ENCODE measurements at places on chromosomes 5 and 9.
A peak's percentile ranks its signal among the peaks of the same experiment; 100 is the strongest.

DNA sequence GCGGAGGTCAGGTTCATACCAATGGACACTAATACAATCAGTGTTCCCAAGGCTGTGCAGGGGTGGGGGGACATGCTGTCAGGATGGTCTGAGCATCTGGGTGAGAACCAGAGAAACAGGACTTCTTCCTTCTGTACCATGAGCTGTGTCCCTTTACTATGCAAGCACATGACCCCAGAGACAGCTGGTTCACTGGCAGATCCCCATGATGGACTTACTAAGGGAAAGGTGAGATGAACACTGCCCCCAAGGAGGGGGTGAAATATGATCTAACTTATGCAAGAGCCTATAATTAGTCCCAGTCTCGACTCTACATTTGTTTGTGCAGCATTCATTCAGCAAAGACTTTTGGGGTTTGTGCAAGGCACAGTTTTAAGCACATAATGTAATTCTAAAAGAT lies 91.4 kb downstream of the LIFR start:
- no peak for DNase-seq

DNA sequence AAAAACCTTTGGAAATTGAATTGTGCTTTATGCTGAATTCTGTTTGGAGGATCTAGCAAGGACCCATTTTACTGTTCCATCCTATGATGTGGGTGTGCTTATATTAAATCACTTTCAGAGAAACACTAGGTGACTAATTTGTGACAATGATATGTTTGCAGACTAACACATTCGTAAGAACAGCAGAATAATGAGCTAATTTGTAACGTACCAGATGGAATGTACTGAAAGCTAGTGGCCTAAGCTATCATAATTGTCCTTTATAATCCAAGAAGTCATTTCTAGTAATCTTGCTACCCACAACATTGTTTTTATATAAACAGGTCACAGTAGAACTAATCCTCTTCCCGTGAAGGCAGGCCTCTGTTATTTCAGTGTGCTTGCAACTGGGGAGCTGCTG lies 292.5 kb downstream of the PDE4D start:
- DNase-seq: no peak

DNA sequence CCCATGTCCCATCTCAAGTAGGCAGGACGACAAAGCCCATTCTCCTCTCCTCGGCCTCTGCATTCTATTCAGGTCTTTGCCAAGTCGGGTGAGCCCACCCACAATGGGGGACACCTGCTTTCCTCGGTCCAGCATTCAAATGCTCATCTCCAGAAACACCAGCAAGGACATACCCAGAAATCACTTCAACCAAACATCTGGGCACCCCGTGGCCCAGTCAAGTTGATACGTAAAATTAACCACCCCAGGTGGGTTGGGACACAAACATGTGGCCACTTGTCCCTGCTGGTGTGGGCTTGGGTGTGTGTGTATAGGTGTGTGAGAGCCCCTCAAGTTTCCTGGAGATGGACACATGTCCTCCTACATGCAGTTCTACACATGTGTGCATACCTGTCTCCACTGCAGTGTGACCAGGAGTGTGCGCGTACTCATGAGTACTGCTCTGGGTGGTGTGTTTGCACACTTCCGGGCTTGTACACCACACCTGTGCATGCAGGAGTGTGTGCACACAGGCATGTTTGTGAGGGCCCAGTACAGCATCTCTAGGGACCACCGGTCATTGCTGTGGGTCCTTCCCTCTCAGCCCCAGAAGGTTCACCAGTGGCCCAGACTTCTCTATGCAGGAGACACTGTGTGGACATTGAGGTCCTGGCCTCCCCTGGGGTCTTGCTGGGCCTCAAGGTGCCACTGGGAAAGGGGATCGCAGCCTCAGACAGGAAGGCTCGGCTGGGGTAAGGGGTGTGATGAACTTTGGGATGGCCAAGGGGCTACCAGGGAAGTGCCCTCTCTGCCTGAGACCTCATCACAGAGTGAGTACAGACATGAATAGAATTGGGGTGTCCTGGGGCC lies 35.4 kb upstream of the RXRA start:
- DNase-seq: no peak

- no peak for DNase-seq
Measured at GRCh38 chr9:21969951-21970799, 24.0 kb downstream of the CDKN2A start.

DNA sequence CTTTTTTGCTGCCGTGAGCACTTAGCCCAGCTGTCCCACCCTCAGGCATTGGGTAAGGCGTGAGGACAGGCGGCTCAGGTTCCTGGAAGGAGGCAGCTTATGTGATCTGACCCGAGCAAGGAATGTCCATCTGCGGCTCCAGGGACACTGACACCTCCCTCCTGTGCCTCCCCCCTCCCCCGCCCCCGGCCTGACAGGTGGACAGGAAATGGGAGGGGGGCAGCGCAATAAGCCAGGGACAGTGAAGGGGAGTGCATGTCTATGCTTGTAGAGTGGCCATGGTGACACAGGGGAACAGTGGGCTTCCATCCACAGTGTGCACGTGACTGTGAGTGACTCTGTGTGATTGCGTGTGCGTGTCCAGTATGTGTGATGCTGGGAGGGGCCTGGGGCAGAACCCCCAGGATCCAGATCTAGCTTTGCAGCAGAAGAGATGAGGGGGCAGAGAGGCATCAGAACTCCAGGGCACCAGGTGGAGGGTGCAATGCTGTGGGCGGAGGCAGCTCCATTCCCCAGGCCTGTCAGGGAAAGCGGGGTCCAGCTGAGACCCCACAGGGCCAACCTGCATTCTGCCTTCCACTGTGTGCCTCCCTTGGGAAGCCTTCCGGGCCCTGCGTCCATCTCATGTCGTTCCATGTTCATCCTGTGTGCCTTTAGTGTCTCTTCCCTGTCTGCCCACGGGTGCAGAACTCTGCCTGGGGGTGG lies 30.5 kb downstream of the CNTFR start:
- DNase-seq: no peak

DNA sequence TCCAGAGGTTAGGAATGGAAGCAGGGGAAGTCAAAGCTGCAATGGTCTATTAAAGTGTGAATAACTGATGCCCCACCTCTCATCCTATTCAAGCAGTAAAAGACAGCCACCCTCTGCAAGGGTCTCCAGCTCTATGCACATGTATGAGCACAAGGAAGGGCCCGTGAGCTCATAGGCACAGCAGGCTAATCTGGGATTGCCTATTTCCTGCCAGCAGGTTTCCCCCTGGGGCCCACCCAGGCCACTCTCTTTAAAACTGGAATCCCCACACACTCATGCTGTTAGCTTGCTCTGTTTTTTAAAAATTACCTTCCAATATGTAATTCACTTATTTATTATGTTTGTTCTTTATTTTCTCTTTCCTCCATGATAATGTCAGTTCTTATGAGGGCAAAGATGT lies 48.7 kb upstream of the ZNF366 start:
- DNase-seq: no peak

DNA sequence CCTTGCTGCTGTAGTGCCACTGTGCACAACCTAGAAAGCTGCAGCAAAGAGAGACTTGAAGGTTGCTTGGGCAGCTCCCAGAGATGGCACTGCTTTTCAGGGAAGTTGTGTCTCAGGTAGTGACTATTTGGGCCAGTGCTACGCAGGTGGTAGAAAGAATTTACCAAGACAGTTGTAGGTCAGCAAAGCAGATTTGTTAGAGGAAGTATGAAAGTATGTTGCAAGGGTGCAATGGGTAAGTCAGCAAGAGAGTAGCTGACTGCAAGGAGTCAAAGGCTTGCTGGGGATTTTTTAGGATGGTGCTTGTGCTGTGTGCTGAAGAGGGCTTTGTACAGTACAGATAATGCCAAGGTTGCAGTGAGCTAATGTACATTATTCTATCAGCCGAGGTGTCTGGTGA lies 33.5 kb upstream of the SPARC start:
- DNase-seq: no peak

DNA sequence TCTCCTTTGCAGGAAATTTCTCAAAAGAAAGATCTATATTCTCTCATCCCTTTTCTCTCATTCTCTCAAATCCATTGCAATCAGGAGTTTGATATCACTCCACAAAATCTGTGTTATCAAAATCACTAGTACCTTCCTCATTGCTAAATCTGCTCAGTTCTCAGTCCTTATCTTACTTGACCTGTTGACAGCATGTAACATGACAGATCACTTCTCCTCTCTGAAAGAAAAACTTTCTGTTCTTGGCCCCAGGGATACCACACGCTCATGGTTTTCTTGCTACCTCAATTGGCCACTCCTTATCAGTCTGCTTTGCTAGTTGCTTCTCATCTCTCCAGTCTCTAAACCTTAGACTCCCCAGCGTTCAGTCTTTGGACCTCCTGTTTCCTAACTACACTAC lies 22.1 kb downstream of the SRP19 start:
- no peak for DNase-seq

GRCh38 chr5:176180339-176180738 lies 57.9 kb upstream of the SIMC1 start:
- DNase-seq: no peak

- peak; percentile 19 for DNase-seq
Measured at GRCh38 chr5:154220625-154221024, 30.1 kb downstream of the GALNT10 start.

- no peak for DNase-seq
Measured at GRCh38 chr9:126558051-126558665, 55.6 kb upstream of the LMX1B start.

DNA sequence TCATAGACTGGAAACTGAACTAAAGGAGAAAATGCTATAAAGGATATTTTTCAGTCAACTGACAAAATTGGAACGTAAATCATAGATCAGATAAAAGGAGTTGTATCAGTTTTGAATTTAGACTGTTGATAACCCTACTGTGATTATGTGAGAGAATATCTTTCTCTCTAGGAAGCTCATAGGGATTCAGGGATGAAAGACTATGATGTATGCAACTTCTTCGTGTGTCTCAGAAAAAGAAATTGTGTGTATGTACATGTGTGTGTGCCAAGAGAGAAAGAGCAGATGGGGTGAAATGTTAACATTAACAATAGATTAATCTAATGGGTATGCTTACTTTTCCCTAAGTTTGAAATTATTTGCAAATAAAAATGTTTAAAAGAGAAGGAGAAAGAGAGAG lies 30.7 kb upstream of the C5orf58 start:
- DNase-seq: no peak

- no peak for DNase-seq
Measured at GRCh38 chr5:179923436-179923835, 15.7 kb upstream of the TBC1D9B start.

DNA sequence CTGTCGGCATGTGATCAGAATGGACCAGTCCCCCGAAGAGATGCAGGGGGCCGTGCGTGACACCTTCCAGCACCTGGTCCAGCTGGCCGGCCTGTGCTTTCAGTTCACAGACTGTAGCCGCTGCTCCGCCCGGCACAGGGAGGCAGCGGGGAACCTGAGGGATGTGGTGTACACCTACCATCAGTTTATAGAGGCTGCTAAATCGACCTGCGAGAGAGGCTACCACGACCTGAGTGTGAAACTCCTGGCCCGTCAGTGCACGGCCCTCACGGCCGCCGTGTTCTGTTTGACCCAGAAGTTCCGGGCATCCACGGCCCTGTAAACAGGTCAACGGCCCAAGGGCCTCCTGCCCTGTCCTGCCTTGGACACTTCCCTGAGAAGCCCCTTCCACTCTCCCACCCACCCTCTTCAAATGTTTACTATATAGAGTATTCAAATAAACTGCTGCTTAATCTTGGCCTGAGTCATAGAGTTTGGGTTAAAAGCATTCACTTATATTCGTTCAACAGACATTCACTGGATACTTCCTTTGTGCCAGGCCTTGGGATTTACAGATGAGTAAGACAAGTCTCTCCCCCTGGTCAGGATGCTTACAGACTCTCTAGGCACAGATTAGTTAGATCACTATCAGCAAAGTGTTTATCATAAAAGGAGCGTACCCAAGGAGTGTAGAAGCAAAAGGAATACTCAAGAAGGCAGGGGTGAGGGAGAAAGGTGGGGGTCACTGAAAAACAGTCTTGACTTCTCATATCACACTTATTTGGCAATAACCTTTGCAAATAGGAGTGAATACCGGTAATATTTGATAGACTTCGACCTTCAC lies 6.9 kb upstream of the TRMT10B start:
- no peak for DNase-seq

- no peak for DNase-seq
Measured at GRCh38 chr9:98484162-98484561, 224.6 kb downstream of the GABBR2 start.

DNA sequence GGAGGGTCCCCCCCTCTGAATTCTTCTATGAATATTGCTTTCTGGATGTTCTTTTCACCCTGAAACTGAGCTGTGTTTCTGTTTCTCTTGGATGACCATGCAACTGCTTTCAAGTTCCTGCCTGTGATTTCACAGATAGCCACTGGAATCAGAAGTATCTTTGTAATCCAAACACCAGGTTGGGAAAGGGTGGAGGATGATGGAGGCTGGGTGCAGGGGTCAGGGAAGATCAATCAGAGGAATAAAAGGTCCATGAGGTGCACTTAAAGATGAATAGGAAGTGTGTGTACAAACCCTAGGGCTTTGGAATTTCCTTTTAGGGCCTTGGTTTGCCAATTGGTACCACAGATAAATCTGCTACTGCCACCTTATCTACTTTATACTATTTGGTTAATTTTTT lies 68.2 kb upstream of the AGXT2 start:
- DNase-seq: no peak

- DNase-seq: peak; percentile 46
Measured at GRCh38 chr5:72179028-72179815, 71.9 kb downstream of the MAP1B start.

- DNase-seq: no peak
Measured at GRCh38 chr5:2184563-2185540, 302.1 kb upstream of the IRX4 start.

GRCh38 chr5:61582205-61582820 lies 250.3 kb downstream of the ZSWIM6 start:
- DNase-seq: no peak

Data from amniotic stem cell (primary cell).